ENCODE measurements at places on chromosomes 12 and 14. TPM values are rescaled to one million over a fixed set of nuclear protein-coding genes. Genes with fewer than 3 reads are reported as not detected.

SPPL3 gene
- 32.6 TPM for total RNA-seq

SLC35F4 gene
- not detected for total RNA-seq

SLC8A3 gene
- not detected for total RNA-seq

ZNF605 gene
- 12.0 TPM for total RNA-seq

SOAT2 gene
- not detected for total RNA-seq

SERPINA6 gene
- not detected for total RNA-seq

- no peak for DNase-seq
These were observed 685.9 kb downstream of the DIO2 start for GRCh38 chr14:79525416-79525815.

DNA sequence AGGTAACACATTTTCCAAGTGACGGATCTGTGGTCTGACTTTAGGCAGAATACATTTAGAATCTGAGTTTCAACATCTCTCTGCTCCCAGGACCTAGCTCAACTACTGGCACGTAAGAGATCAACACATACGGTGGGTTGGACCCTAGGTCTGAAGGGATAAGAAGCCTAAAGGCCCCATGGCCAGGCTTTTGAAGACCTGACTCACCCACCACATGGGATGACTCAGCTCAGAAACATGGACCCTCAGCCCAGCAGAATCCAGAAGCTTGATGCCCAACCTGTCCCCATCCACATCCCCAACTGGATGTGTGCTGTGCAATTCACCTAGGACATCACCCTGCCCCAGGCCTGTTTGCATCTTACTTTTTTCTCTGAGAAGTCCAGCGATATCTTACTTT lies 770.2 kb downstream of the BCL11B start:
- no peak for DNase-seq

All from MCF 10A (cell line).